Spleen (tissue), 13 donors: ENCODE measurements at places on chromosomes 1 and 21. TPM values are rescaled to one million over a fixed set of nuclear protein-coding genes. Genes with fewer than 3 reads are reported as not detected.

- DNase-seq = peak; percentile 36
These were observed 18.5 kb downstream of the IBA57 start for GRCh38 chr1:228184152-228184551.

DNA sequence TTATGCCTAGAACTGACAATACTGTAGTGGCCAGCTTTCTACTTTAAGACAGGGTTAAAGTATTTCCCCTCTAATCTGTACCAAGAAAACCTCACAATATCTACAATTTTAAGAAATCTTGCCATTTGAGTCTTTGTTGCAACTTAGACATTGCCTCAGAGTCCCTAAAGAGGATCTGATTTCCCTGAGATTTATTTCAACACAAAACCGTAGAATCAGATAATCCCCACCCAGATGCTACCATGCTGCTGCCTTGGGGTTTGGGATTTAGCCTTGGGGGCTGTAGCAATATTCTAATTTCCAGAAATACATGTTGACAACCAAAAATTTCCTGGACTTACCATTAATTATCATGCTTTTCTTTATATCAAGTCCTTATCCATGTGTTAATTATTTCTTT lies 50.3 kb upstream of the DENND1B start:
- no peak for DNase-seq

GRCh38 chr1:246597340-246597739 lies 31.1 kb downstream of the CNST start:
- no peak for DNase-seq

- DNase-seq = peak; percentile 98
These were observed at the start of gene ZC3H12A for GRCh38 chr1:37474046-37474696. TSS of gene ZC3H12A (plus strand) at chr1:37474580. CDS start at chr1:37475497, 917 bp downstream.

DNA sequence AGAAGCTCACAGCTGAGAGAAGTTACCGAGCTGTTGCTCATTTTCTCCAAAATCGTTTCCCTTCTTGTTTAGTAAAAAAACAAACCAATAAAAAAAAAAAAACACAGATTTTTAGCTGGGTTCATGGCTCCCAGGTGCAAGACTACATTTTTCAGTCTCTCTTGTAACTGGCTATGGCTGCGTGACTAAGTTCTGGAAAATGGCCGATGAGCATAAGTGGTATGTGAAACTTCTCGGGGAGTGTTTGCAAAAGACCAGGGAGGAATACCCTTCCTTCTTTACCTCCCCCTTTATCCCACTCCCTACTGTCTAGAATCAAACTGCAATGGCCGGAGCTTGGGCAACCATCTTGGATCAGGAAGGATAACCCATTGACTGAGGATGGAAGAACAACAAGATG lies 38.7 kb upstream of the KANK4 start:
- no peak for DNase-seq

GRCh38 chr1:91014475-91014874 lies 7.4 kb downstream of the ZNF644 start:
- no peak for DNase-seq

- DNase-seq = no peak
These were observed 23.1 kb upstream of the CNN3 start for GRCh38 chr1:94949681-94950661.

GRCh38 chr1:36007741-36008140 lies 76.2 kb upstream of the TEKT2 start:
- no peak for DNase-seq

DNA sequence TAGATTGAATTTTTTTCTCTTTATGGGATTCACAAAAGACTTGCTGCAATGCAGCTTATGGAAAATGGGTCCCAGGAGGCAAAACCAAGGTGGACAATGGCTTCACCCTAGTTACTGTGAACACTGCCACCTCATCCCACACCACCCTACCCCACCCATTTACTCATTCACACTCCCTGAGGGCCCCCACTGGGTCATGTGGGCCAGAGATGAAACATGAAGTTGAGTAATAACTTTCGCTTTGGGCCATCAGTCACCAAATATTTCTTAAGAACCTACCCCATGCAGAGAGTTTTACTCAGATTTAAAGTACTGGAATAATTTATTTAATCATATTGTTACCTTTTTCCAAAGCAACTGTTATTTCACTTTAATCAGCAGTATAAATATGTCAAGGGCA lies 191.8 kb downstream of the TPR start:
- no peak for DNase-seq

DNA sequence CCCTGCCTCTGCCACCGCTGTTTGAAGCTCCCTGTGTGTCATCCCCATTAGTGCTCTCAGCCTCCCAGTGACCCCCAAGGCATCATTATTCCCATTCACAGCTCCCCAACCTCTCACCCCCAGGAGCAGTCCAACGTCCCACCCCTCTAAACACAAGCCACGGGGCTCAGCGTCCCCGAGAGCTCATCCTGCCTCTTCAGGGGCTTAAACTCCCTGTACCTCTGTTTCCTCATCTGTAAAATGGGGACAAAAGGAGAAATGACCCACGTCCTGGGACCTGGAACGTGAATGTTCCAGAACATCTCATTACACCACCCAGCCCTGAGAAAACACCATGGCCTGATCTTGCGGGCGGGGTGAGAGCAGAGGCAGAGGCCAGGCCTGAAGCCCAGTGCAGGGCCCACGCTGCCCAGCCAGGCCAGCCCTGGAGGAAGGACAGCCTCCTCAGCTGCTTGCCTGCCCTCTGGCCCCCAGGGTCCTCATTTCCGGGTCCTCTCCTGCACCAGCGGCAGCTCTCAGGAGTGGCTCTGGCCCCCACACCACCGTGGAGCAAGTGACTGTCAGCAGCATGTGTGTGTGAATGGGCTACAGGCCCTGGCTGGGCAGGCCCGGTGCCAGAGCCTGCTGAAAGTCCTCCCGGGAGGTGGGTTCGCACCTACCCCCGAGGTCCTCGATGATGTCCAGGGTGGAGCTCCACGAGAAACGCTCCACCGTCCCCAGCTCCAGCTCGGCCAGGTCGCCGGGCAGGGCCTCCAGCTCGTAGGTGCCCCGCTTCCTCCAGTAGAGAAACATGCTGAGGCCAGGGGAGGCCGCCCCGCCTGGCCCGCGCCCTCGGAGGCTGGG lies 14.1 kb upstream of the PLEKHG5 start:
- no peak for DNase-seq

DNA sequence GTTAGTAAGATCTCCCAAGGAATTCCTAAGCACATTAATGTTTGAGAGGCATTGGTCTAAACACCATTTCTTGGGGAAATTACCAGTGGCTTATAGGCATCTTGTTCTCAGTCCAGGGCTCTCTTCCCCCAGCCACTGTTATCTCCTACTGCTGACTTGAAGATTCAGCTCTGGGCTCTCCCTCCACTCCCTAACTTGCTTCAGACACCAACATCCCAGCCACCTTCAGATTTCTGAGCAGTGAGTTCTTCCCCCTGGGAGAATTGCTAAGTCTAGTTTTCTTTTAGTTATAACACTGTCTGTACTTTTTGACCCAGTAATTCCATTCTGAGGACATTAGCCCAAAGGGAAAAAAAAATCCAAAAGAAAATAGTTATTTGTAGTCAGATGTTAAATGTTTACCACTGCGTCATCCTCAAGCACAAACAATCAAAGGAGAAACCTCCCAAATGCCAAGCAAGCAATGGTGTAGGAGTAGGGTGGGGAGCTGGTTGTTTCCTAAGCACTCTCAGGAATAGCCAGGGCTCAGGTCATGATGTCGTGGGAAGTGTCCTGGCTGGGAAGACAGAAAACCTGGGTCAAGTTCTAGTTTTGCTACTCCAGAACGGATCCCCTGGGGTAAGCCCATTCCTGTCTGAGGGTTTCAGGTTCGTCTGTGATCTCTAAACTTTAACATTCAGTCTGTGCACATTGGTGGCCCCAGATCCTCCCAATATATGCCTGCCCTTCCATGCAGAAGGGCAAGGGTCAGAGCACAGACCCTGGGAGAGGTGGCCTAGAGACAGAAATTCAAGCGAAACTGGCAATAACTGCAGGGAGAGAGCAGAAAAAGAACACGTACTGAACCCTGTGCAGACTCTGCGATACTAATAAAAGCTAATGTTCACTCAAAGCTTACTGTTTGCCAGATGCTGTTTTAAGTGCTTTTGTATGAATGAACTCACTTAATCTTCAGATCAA lies 191.1 kb upstream of the FGGY start:
- no peak for DNase-seq

DNA sequence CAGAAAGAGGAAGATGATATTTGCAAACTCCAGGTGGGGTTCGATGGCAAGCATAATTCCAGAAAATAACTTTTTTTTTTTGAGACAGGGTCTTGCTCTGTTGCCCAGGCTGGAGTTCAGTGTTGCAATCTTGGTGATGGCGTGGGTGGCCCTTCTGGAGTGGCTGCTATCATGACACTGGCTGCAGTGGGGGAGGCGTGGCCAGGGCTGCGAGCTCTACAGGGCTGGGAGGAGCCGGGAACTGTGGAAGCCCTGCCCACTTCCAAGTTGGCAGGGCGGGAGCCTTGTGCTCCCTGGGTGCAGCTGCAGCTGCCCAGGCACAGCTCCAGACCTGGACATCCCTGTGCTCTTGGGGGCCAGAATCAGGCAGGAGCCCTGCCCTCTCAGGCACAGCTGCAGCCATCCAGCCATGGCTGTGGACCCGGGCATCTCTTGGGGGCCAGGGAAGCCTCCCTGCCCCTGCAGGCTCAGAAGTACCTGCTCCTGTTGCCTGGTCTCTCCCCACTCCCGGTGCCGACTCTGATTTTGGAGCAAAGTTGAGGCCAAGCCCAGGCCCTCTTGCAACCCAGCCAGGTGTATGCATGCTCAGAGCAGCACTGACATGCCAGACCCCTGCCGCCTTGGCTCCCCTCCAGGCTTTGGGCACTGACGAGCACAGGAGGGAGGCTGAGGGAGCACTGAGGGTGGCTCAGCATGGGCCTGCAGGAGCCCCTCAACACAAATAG lies 7.2 kb upstream of the BCL10 start:
- DNase-seq = no peak

DNA sequence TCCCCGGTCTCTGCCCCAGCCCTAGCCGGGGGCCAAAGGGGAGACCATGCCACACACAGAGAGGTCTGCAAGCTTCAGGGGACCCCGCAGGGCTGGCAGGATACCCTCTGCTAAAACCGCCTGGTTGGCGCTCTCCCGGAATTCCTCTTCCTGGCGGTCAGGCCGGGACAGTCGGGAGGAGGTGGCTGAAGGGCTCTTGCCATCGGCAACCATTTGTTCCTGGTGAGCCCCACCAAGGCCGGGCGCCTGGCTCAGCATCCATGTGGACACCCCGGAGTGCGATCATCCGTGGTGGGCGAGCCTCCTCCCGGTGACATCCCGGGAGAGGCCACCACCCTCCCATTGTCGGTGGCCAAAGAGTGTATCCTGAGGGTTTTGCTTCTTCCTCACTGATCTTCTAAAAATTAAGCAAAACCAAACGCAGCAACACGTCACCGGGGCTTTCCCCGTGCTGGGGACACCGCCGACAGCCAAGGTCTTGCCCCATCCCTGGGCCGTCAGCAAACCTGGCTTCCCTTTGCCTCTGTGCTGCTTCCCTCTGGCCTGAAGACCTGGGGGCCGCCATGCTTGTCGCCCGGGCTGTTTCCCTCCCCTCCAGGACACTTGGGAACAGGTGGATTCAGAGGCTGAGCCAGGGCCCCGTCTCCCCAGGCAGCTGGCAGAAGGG lies 59.1 kb upstream of the TTC34 start:
- DNase-seq = peak; percentile 55

DNA sequence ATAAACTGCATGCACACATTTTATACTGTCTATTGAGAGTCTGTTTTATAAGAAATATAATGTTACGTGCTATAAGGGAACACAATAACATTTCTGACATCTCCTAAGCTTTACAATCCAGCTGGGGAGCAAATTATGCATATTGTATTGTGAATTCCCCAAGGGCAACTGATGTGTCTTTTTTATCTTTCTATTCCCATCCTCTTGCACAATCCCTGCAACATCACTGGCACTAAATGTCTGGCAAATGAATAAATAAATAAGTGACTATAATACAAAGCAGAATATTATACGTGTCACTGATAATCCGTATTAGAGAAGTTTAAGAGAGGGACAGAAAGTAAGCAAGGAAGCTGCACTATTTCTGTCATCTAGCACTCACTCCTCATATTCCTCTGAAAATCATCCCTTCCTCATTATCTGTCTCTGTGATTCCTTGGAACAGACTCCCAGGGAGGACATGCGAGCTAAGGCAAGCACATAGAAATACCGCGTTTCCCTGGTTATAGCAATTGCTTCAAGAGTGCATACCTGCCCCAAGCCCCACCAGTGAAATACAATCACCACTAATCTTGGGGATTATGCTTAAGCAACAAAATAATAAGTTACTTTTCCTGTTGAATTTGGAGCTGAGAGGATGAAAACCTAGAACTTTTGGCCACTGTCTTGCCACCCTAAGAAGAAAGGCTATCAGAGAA lies 205.4 kb downstream of the SMYD3 start:
- DNase-seq = no peak

GRCh38 chr1:201167041-201167991 lies 13.0 kb upstream of the TMEM9 start:
- no peak for DNase-seq

DNA sequence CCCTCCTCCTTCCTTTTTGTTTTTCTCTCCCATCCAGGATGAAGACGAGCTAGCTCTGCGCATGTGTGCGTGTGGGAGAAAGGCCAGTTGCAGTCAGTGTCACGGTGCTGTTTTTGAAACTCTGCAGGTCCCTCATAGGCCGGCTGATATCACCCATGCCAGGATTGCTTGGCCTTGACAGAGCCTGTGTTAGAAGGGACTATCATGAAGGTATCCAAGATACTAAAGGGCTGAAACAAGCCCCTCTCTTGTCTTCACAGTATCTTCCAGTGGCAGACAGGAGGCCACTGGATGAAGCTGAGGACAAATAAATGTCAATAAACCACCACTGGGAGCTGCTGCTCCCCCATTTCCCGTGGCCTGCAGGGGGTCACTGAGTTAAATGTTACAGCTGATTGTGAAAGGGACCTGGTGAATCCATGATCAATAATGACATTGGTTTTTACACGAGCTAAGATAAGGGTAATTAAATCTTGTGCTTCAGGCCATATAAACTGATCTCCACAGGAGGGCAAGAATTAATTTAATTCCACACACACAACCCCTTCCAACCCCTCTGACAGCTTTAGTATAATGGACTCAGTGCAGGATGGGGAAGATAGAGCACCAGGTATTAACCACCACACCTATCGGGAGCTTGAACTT lies 64.6 kb upstream of the TARBP1 start:
- DNase-seq = no peak

DNA sequence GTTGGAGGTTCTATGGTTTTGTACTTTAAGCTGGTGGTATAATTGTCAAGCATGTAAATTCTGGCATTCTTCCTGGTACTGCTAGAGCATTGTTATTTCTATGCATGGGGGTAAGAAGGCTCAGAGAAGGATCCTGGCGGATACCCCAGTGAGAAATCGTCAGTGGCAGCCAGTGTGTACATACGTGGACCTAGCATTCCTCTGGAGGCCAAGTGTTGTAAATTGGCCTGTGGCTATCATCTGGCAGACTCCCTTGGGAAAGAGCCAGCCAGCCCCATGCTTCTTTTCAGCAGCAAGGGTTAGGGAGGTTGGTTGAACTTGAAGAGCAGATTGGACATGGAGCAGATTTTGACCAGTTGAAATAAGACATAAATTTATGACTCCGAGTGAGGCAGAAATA lies 5.2 kb upstream of the AGO3 start:
- no peak for DNase-seq

TTC13 gene
- 41.2 TPM for total RNA-seq

CADM3 gene
- total RNA-seq = 2.8 TPM

SELENON gene
- 57.0 TPM for total RNA-seq

SDHB gene
- 83.5 TPM for total RNA-seq

USH2A gene
- total RNA-seq = not detected

NGF gene
- 3.0 TPM for total RNA-seq

HAO2 gene
- total RNA-seq = 0.25 TPM

SCAMP3 gene
- 49.6 TPM for total RNA-seq

AMPD1 gene
- total RNA-seq = 1.2 TPM

HTR6 gene
- total RNA-seq = not detected

TOMM40L gene
- 10.7 TPM for total RNA-seq

BMP8B gene
- total RNA-seq = 1.3 TPM
